ENCODE measurements at places on chromosomes 5 and 9. TPM values are rescaled to one million over a fixed set of nuclear protein-coding genes. Genes with fewer than 3 reads are reported as not detected.

Gene ASPN
- total RNA-seq, result not detected

Gene SCGB3A2
- not detected for total RNA-seq

Gene MSANTD3
- total RNA-seq, result 58.7 TPM

Gene SKIC3
- 23.7 TPM for total RNA-seq

Gene MELK
- total RNA-seq, result 68.7 TPM
